ENCODE measurements at places on chromosomes 6 and 20. TPM values are rescaled to one million over a fixed set of nuclear protein-coding genes. Genes with fewer than 3 reads are reported as not detected.

DNA sequence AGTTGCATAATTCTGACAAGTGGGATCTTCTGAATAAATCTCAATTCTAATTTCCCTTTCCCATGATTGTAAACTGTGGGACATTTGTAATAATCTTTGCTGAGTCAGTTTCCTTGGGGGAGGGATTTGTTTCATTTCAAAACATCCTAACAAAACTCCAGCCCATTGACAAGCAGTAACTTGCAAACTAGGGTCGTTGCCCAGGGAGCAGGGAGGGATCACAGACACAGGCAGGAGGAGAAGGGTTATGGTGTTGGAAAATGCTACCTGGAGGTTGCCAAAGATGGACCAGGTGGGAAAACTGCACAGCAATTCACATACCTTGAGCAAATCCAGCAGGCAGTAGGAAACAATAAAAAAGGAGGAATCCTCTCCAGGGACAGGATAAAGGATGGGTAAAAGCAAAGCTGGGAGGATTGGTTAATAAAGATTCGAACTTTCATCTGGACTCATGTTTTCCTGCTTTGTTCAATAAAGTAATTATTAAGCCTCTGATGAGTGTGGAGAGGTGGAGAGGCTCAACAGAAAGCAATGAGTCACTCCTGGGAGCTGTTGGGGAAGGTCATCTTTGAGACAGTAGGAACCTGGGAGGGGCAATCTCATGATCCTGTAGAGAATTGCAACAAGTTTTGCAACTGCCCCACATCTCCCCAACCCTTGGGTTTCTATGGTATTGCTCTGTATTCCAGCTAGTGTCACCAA, 87.3 kb upstream of the AKIRIN2 start:
- DNase-seq = no peak
- peak overlapping the region; percentile 51 for H3K27ac ChIP-seq
- H3K36me3 ChIP-seq = no peaks in the 10 kb centered on the region
- no peak overlapping the region for H3K4me3 ChIP-seq
- H3K27me3 ChIP-seq = no peaks in the 10 kb centered on the region

Gene SNAI1
- 0.75 TPM for total RNA-seq

GRCh38 chr6:15402406-15403045, 156.7 kb downstream of the JARID2 start:
- DNase-seq = no peak
- H3K4me1 ChIP-seq = peaks cover 11% of the 10 kb centered on the region
- no peaks in the 10 kb centered on the region for H3K36me3 ChIP-seq
- H3K27me3 ChIP-seq = no peaks in the 10 kb centered on the region
- H3K27ac ChIP-seq = no peak overlapping the region

Gene PI3
- not detected for total RNA-seq

DNA sequence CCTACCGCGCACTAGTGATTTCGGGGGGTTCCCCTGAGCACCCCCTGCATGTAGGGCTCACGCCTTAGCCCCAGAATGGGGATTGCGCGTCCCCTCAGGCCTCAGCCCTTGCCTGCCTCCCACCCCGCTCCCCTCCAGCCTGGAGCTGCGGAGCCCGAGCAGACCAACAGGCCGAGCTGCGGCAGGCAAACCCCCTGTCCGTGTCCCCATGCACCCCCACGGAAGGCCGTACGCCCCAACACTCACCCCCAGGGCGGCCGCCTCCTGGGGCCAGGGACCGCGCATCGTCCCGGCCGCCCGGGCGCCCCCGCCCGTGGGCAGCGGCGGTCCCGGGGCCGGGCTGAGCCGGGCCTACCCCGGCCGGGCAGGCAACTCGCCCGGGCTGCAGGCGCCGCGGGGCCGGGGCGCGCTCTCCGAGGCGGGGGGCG, 1.2 kb upstream of the KCNB1 start:
- no peaks in the 10 kb centered on the region for H3K27me3 ChIP-seq
- no peak for DNase-seq
- H3K4me1 ChIP-seq = peaks cover 53% of the 10 kb centered on the region
- H3K36me3 ChIP-seq = no peaks in the 10 kb centered on the region
- H3K27ac ChIP-seq = no peak overlapping the region

DNA sequence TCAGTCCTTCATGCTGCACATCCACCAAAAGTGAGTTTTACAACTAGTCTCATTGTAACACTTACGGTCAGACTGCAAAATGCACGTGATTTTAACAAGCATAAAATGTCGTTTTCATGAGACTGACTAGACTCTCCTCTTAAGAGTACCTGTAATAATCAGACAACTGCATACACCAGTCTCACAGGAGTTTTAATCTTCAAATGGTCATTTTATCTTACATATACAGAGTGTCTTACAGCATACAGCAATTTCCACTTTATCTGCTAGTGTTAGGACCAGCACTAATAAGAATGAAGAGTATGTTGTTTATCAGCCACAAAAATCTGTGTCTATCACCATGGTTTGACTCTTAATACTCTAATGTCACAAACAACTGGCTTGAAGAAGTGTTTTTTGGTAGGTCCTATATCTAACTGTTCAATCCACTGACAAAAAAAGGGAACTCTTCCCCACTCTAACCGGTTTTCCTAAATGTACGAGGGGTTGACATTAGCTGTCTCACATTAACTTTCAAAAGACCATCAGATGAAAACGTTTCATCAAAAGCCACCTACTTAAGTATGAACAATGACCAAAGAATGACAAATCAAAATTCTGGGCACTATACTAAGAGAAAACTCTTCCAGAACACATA, 1.5 kb upstream of the ASF1A start:
- DNase-seq = no peak
- no peaks in the 10 kb centered on the region for H3K36me3 ChIP-seq
- H3K27me3 ChIP-seq = no peaks in the 10 kb centered on the region

DNA sequence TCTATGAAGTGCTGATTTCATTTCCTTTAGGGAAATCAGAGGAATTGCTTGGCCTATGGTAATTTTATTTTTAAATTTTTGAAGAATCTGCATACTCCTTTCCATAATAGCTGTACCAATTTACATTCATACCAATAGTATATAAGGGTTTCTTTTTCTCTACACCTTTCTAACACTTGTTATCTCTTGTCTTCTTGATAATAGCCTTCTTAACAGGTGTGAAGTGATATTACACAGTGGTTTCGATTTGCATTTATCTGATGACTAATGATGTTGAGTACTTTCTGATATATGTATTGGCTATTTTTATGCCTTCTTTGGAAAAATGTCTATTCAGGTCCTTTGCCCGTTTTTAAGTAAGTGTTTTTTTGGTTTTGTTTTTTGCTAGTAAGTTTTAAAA, 40.8 kb downstream of the SMAP1 start:
- no peak overlapping the region for H3K27ac ChIP-seq
- no peak for DNase-seq
- peaks cover 3% of the 10 kb centered on the region for H3K4me1 ChIP-seq
- H3K4me3 ChIP-seq = no peak overlapping the region
- H3K36me3 ChIP-seq = no peaks in the 10 kb centered on the region

All from liver (tissue), 10 donors.